ENCODE measurements at places on chromosomes 6 and 20.

- no peak for DNase-seq
Observed at GRCh38 chr6:146578054-146578453, 20.7 kb upstream of the ADGB start.

DNA sequence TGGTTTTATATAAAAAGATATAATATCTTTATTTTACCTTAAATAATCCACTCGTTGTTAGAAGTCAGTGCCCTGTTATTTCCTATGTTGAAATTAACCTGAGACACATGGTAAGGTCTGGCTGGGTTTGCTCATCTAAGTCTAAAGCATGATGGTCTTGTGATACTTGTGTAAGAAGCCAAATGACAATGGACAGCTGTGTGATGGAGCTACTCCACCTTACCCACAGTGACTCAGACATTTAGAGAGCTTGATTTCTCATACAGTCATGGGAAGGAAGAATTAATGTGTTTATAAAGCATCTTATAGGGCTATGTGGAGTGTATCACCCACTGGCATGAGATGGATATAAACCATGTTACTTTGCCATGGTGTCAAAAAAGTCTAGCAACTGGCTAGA, 11.7 kb downstream of the CTCFL start:
- no peak for DNase-seq

DNA sequence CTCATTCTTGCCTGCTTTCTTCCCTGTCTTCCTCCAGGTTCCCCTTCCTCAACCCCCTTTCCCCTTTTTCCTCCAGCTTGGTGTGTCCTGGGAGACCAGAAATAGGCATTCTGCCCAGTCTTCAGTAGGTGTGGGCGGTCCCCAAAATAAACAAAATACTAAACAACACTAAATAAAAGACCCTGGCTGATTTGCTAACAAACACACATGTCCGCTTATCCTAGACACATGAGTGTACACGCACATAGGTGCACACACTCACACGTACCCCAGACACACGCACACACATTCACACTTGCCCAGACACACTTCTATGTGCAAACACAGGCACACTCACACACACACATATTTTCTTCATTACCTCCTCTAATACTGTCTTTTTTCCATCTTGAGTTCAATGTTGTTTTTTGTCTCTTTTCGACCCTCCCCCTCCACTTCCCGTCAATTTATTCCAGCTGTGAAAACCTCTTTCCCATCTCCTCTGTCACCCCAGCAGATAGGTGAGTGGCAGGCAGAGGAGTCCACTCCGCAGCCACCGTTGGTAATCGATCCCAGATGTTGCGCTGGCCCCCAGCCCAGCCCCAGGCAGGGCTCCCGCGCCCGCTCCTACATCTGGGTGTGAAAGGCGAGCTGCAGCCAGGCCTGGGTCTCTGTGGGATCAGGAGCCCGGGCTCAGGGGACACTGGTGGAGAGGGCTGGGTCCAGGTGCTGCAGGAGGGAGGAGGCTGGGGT, 56.9 kb upstream of the FOXP4 start:
- no peak for DNase-seq

DNA sequence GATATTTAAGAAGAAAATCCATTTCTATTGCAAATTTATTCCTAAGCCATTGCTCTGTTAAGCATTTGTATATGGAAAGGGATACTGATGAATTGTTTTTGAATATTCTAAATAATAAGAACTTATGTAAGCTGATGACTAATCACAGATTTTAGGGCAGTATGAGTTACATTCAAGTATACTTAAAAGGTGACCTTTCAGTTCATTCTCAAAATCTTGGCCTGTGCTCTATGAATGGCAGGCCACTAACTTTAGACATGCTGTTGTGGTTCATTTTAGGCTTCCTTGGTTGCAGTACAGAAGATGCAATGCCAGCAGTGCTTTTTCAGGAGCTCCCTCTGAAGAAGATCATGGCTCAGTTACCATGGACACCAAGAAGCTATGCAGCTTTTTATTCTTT, 380.4 kb downstream of the CENPW start:
- no peak for DNase-seq

GRCh38 chr6:190596-191395, 101.5 kb upstream of the DUSP22 start:
- DNase-seq = no peak

DNA sequence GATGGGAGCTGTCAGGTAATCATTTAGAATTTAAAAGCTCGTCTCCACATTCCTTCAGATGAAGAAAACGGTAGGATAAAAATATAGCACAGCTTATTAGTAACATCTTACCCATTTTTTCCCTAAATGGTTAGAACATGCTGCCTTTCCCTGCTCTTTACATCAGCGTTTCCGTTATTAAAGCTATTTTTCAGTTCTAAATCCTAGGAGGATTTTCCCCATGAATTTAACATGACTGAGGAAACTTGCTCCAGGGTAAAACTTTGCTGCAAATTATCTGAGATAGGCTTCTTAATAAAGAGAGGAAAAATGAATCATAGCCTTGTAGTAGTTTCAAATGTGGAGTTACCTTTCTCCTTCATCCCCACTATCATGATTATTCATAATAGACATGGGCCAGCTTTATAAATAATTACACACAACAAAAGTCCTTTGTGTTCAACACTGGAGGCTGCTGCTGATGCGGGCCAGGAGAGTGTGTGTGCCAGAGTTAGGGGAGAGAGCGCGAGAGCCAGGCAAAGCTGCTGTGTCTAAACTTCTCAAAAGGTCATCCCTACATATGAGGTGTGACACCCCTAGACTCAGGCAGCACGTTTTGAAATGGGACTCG, 24.4 kb downstream of the MYLIP start:
- no peak for DNase-seq

GRCh38 chr20:54103067-54103761, 32.8 kb upstream of the BCAS1 start:
- DNase-seq = peak; percentile 34

DNA sequence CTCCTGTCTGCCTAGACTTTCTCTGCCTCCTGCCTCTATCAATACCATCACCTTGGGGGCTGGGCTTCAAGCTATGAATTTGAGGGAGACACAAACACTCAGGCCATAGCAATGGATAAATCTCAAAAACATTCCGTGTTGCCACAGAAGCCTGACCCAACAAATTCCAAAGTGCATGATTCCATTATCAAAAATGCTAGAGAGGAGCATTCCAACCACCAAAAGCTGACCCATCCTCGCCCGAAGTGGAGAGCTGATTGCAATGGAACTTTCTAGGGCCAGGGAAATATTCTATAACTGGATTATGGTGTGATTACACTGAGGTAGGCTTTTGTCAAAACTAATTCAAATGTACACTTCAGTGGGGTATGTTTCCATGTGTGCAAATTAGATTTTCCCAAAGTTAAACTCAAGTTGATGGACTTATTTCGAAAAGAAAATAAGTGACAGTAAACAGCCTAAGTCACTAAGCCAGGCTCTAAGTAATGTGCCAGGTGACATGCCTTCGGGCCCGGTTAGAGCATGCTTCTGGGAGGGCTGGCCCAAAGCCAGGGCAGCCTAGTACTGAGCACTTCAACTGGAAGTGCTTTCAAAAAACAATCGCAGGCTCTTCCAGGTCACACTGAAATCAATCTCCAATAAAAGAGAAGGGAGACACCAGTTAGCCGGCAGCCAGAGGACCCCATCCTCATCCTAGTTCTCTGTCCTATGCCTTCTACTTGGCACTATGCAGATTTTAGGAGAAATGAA, 142.3 kb downstream of the TBXT start:
- DNase-seq = no peak

DNA sequence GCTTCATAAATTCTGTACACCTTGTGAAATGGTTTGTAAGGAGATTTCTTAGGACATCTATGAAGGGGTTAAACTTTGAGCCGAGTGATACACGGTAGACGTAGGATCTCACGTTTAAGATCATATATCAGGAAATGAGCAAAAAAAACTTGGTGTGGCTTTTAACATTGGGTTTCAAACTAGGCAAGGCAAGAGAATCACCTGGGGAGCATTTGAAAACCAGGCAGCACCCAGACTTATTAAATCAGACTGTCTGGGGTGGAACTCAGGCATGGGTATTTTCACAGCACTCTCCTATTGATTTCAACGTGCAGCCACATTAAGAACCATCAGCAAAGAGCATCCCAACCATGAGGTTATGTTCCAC, 26.4 kb downstream of the LY86 start:
- DNase-seq = no peak

DNA sequence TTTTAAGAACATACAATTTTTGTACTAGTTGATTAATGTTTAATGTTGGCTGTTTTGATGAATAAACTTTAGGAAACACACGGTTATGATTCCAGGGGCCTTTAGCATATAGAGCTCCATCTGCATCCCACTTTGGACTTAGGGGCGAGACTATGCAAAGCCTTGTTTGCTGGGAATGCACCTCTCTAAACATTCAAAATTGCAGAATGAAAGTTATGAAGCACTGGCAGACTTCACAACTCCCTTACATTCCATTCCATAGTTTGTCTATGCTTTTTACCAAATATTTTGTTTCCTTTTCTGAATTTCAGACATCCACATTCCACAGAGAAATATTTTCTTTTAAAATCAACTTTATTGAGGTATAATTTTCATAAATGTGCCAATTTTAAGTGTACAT, 10.3 kb upstream of the TCP11 start:
- DNase-seq = no peak

GRCh38 chr20:19786311-19786710, 28.3 kb downstream of the RIN2 start:
- DNase-seq = no peak

- DNase-seq = no peak
Observed at GRCh38 chr6:44967481-44967880, 360.6 kb upstream of the RUNX2 start.

GRCh38 chr6:134379599-134379998, 61.7 kb upstream of the SGK1 start:
- DNase-seq = no peak

DNA sequence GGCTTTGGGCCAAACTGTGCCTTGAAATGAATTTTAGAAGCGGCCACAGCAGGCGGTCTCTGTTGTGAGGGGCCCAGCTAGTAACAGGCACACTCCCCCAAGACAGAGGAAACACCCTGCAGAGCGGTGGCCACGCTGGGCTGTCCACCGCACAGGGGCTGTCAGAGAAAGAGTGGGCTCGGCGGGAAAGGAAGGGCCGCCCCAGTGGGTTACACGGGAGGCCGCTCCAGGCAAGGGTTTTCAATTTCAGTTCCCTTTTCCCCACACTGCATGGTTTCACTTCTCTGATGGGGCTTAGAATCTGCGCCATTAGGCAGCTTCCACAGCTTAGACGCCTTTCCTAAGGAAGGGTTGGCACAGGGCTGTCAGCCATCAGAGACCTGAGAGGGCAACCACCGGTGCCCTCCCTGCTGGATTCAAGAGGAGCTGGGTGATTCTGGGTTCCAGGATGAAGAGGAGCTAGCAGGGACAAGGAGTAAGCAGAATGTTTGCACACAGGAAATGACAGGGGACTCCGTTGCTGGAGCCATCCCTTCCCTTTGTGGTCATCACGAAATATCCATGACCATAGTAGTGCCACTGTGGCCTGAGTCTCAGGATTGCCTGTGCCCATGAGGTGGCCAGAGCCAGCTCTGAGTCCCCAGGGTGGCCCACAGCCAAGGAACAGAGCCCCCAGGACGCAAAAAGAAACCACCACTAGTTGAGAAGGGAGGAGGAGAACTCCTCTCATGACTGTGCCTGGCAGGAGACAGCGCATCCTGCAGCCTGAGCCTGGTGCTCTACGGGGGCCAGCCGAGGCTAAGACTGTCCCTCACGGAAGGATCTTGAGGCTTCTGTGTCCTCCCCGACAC, 282.7 kb downstream of the NRN1 start:
- DNase-seq = no peak

- DNase-seq = no peak
Observed at GRCh38 chr6:75581231-75581630, 20.4 kb upstream of the SENP6 start.

DNA sequence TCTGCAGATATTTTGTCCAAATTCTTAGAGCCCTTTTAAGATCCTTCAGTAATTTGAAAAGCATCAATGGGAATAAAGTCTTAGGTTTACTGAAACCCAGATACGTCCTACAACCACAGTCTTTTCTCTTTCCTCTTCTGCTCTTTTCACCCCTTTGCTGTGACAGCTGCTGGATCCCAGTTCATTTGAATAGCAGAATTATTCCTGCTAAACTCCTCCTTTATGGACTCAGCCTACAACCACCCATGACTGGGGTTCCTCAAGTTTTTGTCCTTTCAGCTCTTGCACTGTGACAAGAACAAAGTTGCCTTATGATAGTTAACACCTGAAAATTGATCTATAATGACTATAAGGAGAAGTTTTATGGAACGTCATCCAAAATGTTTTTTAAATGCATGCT, 237.5 kb downstream of the EYA4 start:
- no peak for DNase-seq

DNA sequence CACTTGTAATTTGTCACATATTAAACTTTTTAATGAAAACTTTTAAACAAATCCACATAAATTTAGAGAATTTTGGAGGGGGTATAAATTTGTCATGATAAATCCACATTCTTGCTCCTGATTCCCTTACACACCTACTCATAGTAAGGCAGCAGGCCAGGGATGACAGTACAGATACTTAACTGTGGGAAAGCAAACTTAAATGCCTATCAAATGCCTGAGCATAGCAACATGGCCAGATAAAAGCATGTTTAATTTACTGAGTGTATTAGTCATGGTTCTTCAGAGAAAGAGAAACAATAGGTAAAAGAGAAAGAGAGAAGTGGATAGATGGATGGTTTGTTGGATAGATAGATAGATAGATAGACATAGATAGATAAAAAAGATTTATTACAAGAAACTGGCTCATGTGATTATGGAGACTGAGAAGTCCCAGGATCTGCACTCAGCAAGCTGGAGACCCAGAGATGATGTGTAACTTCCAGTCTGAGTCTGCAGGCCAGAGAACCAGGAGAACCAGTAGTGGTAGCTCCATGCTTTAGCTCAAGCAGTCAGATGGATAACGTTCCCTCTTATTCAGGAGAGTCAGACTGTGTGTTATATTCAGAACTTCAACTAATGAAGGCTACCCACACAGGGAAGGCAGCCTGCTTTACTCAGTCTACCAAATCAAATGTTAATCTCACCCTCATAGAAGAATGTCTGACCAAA, 15.9 kb upstream of the ADGRF1 start:
- DNase-seq = no peak

DNA sequence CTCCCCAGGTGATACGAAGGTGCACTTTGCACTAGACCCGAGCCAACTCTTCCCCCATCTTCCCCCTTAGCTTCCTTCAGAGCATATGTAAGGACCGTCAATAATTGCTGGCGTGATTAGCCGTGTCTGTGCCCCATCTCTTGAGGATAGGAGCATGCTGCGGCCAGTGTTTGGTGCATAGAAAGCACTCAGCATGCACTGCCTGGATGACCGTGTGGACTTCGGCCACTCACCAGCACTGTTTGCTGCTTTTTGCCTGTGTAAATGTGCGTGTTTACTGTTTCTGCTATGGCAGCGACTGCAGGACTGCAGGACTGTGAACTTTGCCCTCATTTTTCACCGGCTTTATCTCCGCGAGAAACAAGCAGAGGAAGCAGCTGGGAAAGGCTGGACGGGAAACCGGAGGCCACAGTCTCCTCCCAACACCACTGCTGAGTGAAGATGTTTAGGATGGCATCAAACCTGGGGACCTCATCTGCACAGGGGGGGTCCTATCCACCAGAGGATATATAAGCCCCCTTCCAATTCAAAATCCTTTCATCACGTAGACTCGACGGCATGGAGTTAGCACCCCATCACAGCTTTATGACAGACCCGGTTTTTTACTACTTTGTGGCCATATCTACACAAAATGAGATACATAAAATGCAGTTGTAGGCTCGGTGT, 150.6 kb upstream of the AFDN start:
- DNase-seq = no peak
